Foreskin keratinocyte (primary cell): ENCODE measurements at places on chromosomes 6 and 20.

DNA sequence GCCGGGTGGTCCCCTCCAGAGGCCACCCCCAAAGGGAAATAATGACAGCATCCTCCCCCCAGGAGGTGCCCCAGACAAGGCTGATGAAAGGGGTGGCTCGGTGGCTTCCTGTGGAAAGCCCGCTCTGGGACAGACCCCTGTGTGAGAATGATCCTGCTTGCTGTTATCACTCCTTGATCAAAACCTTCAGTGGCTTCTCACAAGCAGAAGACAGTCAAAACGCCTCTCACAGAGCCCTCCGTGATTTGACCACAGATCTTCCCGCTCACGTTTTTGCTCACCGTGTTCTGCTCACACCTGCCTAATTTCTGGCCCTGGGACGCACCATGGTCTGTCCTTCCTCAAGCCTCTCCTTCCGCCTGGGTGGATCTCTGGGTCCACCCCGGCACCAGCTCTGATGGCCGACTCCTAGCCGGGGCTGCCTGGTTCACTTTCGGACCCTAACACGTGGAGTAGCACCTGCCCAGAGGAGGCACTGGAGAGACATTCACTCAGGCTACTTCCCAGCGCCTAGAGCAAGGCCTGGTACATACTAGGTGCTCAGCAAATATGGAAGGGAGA is 210.4 kb downstream of the ANKRD60 start:
- no peak for DNase-seq

GRCh38 chr20:48640871-48641270 is 186.9 kb downstream of the PREX1 start:
- no peak for DNase-seq

DNA sequence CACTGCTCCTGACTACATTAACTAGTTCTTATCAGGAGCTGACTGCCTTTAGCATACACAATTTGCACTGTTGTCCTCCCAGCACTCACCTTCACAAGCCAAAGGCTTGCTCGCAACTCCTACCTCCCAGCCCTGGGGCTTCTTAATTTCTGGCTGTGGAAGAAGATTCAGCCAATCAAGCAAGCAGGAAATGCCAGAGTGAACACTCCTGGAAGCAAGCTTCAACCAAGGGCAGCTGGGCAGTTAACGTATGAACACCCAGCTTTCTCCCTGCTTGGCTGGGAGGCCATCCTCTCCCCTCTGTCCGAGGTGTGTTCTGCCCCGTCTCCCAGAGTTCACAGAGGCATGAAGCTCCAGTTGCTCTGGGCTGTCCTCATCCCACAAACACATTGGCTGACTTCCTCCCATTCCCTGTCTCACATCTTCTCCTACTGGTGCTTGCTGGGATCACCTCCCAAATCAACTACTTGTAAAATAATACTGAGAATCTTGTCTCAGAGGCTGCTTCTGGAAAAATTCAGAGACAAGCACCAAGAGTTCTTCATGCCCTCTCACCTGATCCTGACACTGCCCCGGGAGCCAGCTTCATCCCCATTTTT is 15.3 kb upstream of the SRSF6 start:
- DNase-seq = peak; percentile 7

DNA sequence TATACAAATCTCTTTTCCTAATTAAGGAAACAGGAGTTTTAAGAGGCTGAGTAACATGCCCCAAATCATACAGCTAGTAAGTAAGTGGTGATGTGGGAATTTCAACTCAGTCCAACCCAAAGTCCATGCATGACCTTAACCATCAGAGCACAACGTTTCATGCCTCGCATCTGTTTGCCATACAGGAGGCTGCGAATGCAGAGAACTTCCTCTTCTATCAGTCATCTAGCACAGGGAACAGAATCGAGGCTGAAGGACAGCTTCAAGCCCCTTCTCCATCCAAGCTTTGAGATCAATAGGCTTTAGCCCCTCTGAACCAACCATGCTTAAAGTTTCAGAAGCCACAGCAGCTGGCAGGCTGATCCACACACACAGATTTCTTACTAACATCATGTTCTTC is 113.2 kb downstream of the MAFB start:
- DNase-seq = no peak

- DNase-seq = peak; percentile 10
Observed at GRCh38 chr6:49849213-49849907, 17.0 kb downstream of the CRISP1 start.

DNA sequence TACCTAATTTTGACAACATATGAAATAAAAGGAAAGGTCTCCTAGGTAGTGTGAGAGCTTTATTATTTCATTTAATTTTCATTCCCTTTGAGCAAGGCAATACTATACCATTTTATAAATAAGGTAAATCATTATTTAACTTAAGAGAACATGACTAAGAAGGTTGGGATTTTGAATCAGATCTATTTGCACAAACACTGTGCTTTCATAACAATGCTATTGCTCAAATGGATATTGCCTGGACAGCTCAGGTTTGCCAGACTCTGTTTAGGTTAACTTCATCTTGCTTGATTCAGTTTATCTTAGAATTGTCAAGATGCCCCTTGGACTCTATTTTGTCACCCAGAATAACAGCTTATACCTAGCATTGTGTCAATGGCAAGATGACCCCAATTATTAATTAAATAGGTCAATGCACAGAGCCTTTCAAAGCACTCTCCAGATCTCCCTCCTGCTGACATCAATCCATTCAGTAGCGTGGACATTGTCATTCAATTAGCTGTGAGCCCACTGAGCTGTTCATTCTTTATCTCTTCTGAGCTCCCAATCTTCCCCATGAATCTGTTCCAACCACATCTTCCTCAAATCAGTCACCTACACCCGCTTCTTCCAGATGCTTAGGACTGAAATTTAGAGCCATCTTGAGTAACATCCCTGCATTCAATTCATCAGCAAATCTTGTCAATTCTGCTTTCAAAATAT is 42.1 kb upstream of the TMEM30A start:
- peak; percentile 29 for DNase-seq

- DNase-seq = peak; percentile 52
Observed at GRCh38 chr6:106527117-106527516, 102.2 kb downstream of the RTN4IP1 start.

DNA sequence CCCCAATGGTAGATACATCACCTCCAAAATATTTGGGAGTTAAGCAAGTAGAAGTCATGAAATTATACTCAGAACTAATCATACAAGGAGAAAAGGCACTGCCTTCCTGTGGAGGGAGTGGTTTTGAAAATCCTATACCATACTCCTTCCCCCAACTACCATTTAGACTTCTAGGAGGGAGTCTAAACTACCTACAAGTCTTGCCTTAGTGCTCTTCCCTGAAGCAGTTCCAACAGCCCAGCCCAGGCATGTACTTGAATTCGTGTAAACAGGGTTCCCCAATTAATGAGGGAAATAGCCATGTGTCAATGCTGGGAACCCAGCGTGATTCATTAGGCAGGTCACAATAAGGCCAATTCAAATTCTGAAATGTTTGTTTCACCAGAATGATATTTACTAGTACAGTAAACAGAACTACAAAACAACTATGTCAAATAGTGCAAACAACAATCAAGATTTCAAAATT is 39.1 kb upstream of the SGK1 start:
- peak; percentile 29 for DNase-seq

GRCh38 chr6:159074120-159074684 is 29.4 kb upstream of the TAGAP start:
- no peak for DNase-seq

- DNase-seq = no peak
Observed at GRCh38 chr20:3166338-3166912, 6.8 kb upstream of the FASTKD5 start.

DNA sequence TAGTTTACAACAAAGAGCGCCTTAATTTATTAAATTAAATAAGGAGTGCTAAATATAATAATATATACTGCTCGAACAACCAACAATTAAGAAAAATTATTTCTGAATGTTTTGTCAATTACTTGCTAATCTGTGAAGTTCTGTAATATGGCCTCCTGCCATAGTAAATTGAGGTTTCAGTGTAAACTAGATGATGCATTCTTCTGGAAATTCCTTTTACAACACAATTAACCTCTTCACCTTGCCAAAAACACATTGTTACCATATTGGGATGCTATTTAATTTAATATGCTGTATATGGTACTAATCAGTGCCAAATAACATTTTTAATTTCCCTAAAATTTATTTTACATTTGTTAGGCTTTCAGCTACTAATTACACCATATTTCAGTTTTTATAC is 808.4 kb upstream of the CITED2 start:
- no peak for DNase-seq

- no peak for DNase-seq
Observed at GRCh38 chr20:24708411-24709295, 239.2 kb downstream of the SYNDIG1 start.

GRCh38 chr6:121105461-121105860 is 228.8 kb downstream of the TBC1D32 start:
- DNase-seq = no peak
